Activated T-cell treated with anti-CD3 and anti-CD28 coated beads for 1 hour (primary cell): ENCODE measurements at places on chromosomes 2 and 18.

- DNase-seq: no peak
Observed at GRCh38 chr18:394262-394986, 106.1 kb downstream of the COLEC12 start.

- no peak for DNase-seq
Observed at GRCh38 chr2:24273598-24273997, 86.7 kb downstream of the ITSN2 start.

DNA sequence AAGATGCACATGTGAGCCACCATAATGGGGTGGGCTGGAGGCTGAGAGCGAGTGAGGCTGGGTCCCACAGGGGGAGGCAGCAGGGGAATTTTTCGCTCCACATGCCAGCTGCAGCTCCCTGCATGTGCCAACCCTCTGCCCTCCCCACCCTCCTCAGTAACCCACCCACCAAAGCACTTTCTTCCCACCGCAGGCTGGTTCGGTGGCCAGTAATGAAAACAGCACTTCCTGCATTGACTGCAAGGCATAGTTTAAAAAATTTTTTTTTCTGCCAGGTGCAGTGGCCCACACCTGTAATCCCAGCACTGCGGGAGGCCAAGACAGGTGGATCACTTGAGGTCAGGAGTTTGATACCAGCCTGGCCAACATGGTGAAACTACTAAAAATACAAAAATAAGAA is 147.5 kb upstream of the TTC39C start:
- no peak for DNase-seq

GRCh38 chr18:66872277-66872676 is 268.4 kb upstream of the CDH19 start:
- DNase-seq: no peak
